ENCODE measurements at places on chromosomes 2 and 18.

DNA sequence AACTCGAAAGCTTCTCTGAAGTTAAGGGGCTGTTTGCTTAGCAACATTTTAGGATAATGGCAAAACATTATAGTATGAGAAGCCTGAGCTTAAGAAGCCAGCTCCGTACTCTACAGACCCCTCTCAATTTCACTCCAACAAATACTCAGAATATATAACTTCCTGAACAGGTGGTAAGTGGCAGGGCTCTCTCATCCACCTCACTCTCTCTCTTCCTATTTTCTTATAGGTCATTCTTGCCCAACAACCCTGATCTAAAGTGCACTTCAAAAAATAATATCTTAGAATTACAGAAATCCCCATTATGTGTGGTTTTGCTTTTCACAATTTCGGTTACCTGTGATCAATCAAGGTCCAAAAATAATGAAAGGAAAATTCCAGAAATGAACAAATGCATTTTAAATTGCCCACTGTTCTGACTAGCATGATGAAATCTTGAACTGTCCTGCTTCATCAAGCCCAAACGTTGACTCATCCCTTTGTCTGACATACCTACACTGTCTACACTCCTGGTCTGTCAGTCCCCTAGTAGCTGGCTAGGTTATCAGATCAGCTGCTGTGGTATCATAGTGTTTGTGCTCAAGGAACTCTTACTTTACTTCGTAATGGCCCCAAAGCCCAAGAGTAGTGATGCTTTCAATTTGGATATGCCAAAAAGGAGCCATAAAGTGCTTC lies 122.8 kb upstream of the COL5A2 start:
- H3K36me3 ChIP-seq, result no peaks in the 10 kb centered on the region
- no peak overlapping the region for H3K4me3 ChIP-seq
- no peak overlapping the region for H3K27ac ChIP-seq
- no peak for DNase-seq
- H3K4me1 ChIP-seq, result peaks cover 14% of the 10 kb centered on the region

DNA sequence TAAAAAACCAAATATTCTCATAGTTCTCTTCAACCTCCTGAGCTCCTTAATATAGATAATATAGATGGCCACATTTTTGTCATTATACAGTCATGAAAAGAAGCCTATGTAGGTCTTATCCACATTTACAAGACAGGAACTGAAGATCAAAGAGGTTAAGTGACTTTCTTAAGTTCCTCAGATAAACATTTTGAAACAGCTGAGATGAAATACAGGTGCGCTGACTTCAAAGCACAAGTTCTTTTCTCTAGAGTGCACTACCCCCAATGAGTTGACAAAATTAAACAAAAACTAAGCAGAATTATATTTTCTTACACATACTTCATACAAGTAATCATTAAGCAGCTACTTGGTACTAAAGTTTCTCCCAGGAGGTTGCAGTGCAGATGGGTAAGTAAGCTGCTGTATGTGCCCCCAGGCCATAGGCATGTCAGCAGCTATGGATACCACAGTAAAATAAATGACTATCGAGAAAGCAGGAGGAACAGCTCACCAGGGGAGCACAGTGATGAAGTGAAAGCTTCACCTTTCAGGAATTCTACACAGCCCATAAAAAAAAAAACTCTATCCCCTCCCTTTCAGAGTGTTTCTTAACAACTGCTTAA lies 199.8 kb downstream of the DPP10 start:
- H3K27ac ChIP-seq, result no peak overlapping the region
- H3K36me3 ChIP-seq, result no peaks in the 10 kb centered on the region
- no peaks in the 10 kb centered on the region for H3K4me1 ChIP-seq
- no peak for DNase-seq
- no peaks in the 10 kb centered on the region for H3K27me3 ChIP-seq

DNA sequence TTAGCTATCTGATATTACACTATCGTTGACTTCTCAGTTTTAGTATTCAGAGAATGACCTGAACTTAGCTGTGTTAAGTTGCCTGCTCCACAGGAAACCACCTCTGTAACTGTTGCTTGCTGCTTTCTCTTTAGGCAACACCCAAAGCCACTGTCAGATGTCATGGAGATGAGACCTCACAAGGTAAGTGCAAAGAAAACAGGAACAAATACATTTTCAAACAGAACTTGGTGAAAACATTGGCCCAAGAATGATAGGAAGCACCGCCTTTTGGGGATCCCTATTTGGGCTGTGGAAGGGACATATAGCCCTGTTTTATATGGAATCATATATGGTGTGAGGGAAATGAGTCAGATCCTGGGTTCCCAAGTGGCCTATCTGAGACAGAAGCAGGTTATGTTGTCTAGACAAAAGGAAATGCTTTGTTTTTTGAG lies 143.4 kb downstream of the UBE2E3 start:
- no peak overlapping the region for H3K4me3 ChIP-seq
- no peaks in the 10 kb centered on the region for H3K36me3 ChIP-seq
- H3K4me1 ChIP-seq, result peaks cover 9% of the 10 kb centered on the region
- peak overlapping the region; percentile 32 for H3K27ac ChIP-seq
- DNase-seq, result no peak

- H3K27me3 ChIP-seq, result no peaks in the 10 kb centered on the region
- H3K4me3 ChIP-seq, result no peak overlapping the region
- DNase-seq, result peak; percentile 8
- no peaks in the 10 kb centered on the region for H3K36me3 ChIP-seq
- peaks cover 24% of the 10 kb centered on the region for H3K4me1 ChIP-seq
These were observed 66.2 kb downstream of the HNMT start for GRCh38 chr2:138030459-138030858.

- no peak for DNase-seq
- H3K27me3 ChIP-seq, result no peaks in the 10 kb centered on the region
- no peaks in the 10 kb centered on the region for H3K4me1 ChIP-seq
- no peaks in the 10 kb centered on the region for H3K36me3 ChIP-seq
These were observed 18.0 kb upstream of the YWHAQ start for GRCh38 chr2:9648821-9649220.

- H3K4me3 ChIP-seq, result peak overlapping the region; percentile 83
- no peaks in the 10 kb centered on the region for H3K27me3 ChIP-seq
- peak overlapping the region; percentile 95 for H3K27ac ChIP-seq
- H3K4me1 ChIP-seq, result peaks cover 61% of the 10 kb centered on the region
These were observed 3.8 kb downstream of the FN1 start for GRCh38 chr2:215431778-215432758.

- H3K27me3 ChIP-seq, result no peaks in the 10 kb centered on the region
- no peaks in the 10 kb centered on the region for H3K4me1 ChIP-seq
- H3K4me3 ChIP-seq, result no peak overlapping the region
- no peak overlapping the region for H3K27ac ChIP-seq
- H3K36me3 ChIP-seq, result no peaks in the 10 kb centered on the region
These were observed 410.5 kb upstream of the MEIS1 start for GRCh38 chr2:66024391-66024790.

DNA sequence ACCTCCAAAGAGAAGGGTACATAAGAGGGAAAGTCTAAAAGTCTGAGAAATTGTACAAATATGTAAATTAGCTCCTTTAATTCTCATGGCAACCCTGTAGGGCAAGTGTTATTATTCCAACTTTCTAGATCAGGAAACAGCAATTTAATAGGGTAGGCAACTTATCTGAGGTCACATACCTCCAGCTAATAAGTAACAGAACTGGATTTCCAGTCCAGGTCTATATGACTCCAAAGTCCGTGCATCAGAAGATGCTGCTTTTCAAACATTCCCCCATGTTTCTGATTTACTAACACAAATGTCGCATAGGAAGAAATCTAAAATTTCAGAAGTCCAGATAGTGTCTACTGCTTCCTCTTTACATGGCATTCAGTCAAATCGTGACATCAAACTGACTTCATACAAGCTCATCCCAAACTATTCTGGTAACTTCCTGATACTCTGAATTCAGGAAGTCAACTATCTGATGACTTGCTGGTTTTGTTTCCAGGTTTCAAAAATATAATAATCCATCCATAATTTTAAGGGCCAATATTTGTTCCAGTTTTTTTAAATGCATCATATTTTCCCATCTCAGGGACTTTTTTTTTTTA lies 419.3 kb upstream of the ACVR2A start:
- H3K27me3 ChIP-seq, result no peaks in the 10 kb centered on the region
- H3K36me3 ChIP-seq, result no peaks in the 10 kb centered on the region
- DNase-seq, result no peak
- no peak overlapping the region for H3K4me3 ChIP-seq

- no peaks in the 10 kb centered on the region for H3K36me3 ChIP-seq
- H3K4me3 ChIP-seq, result no peak overlapping the region
- H3K27ac ChIP-seq, result no peak overlapping the region
These were observed 64.5 kb upstream of the CTDP1 start for GRCh38 chr18:79615091-79615490.

DNA sequence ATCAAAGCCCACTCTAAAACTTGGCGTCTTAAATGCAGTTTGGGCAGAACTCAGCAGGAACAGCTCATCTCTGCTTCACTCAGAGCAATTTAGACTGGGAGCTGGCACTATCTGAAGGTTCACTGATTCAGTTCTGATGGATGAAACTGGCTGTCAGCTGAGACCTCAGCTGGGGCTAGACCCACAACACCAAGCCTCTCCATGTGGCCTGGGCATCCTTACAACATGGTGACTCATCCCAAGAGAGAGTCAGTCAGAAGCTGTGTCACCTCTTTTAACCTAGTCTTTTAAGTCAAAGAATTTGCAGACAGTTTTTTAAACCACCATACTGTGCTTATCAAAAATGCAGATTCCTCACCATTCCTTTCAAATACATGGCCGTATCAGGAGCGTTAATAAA lies 62.6 kb upstream of the ZNF397 start:
- H3K36me3 ChIP-seq, result no peaks in the 10 kb centered on the region
- peaks cover 3% of the 10 kb centered on the region for H3K27me3 ChIP-seq
- H3K27ac ChIP-seq, result no peak overlapping the region
- no peak for DNase-seq
- no peaks in the 10 kb centered on the region for H3K4me1 ChIP-seq

Data from osteoblast (primary cell).